ENCODE measurements at places on chromosomes 6 and 20.

- no peak for DNase-seq
Observed at GRCh38 chr20:36228770-36229169, 7.5 kb upstream of the AAR2 start.

GRCh38 chr6:169895926-169896761, 144.7 kb downstream of the ERMARD start:
- DNase-seq: no peak

DNA sequence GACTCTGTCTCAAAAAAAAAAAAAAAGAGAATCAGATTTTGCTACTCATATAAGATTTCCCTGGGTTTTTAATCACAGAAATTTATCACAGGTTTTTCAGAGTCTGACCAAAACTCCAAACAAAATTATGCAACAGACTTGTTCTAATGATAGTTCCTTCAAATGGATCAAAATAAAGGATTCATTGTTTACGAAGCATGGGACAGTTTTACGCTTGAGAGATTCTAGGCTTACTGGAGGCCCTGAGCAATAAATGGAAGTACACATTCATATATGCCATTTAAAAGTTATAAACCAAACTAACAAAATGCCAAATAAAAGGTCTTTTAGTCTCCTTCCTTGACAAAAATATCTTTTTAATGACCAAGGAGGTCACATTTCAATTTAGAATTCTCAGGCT, 245.1 kb upstream of the KCNQ5 start:
- DNase-seq: no peak

- DNase-seq: peak; percentile 27
Observed at GRCh38 chr6:40710626-40711330, 123.6 kb upstream of the LRFN2 start.

DNA sequence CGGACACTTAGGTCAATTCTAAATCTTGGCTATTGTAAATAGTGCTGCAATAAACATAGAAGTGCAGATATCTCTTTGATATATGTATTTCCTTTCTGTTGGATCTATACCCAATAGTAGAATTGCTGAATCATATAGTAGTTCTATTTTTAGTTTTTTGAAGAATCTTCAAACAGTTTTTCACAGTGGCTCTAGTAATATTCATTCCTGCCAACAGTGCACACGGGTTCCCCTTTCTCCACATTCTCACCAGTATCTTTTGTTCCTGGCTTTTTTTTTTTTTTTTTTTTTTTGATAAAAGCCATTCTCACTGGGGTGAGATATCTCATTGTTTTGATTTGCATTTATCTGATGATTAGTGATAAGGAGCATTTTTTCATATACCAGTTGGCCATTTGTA, 1.8 kb upstream of the FBXL4 start:
- DNase-seq: no peak

DNA sequence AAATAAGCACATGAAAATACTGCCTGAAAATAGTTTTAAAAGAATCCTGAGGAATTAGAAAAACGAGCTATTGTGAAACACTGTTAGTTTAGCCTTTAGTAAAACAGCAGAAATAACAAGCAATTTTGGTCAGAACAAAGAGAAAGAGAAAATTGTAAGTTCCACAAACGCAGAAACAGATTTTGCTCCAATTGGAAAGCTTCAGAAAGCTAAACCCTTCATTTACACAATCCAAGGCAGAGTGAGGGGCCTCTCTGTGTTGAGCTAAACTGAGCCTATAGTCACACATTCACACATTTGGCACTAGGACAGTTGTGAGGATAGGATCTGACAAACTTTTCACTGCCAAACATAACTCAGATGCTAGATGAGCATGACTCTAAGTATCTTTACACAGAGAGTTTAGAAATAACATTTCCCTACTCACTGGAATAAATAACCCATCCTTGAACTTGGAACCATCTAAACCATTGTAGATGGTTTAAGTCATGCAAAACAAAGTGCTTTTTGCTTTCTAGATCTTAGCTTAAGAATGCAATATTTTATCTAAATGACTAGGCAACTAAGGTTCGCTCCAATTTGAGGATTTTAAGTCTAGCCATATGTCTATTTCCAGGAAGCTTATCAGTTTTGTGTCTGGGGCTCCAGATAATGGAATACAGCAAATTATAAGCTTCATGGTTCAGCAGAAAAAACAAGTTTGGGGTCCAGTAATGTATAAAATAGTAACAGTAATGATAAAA, 122.6 kb downstream of the SGK1 start:
- no peak for DNase-seq

All from NCI-H2081 treated with DMSO at 0.1 percent for 48 hours (cell line).